ENCODE measurements at places on chromosomes 11 and 22.

DNA sequence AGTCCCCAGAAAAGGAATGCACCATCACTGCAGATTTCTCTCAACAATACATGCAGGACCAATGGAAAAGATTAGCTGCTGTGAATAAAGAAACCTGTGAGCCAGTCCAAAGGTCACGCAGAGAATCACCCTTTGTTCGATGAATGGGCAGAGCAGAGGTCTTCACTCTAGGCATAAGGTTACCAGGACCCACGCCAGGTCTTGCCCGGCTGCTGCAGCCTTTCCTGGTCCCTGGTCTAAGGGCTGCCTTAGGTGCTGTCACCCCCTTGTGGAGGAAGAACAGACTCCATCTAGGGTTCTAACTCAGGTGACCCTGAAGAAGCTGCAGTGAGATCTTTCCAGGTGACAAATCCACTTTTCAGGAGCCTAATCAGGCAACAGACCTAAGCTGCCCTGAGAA lies 29.0 kb upstream of the NAP1L4 start:
- peak; percentile 57 for DNase-seq

DNA sequence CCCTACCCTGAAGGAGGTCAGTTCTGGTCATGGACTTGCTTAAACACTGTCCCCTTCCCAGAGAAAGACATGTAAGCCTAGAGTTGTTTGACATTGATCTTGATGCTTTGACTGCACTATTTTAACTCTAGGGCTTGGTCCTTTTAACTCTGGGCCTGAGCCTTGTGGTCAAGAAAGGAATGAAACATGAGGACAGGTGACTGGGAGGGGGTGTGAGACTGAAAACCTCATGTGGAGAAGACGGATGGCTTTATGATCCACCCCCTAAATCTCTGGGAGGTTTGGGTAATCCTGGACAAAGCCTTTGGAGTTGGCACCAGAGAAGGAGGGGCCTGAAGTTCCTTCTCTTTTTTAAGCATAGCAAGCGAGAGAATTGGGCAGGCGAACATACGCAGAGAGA lies 17.5 kb downstream of the CHRDL2 start:
- DNase-seq, result no peak

- DNase-seq, result no peak
Measured at GRCh38 chr11:23403210-23404185, 543.2 kb upstream of the CCDC179 start.

- DNase-seq, result no peak
Measured at GRCh38 chr11:82786001-82786400, 52.3 kb upstream of the FAM181B start.

DNA sequence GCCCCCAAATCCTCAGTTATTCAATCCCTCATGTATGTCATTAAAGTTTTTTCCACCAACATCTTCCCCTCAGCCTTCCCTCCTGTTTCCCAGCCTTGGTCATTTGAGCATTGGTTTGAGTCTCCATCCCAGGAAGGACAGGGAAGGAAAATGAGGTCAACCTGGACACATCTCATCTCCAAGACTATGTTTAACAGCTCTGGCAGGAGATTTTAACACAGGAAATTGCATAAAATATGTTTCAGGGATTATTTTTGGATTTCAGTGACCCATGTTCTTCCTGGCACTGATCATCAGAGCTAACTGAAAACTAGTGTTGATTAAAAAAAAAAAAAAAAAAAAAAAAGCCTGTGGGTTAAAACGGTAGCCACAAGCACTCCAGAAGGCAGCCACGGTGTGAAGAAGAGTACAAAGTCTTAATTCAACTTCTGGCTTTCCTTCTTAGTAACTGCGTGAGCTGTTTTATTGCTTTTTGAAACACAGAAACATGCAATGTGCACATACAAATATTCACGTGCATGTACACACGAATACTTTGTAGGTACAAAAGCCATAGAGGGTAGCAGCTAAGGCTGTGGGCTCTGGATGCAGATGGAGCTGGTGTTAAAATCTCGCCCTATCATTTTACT lies 164.4 kb upstream of the DDI1 start:
- no peak for DNase-seq

DNA sequence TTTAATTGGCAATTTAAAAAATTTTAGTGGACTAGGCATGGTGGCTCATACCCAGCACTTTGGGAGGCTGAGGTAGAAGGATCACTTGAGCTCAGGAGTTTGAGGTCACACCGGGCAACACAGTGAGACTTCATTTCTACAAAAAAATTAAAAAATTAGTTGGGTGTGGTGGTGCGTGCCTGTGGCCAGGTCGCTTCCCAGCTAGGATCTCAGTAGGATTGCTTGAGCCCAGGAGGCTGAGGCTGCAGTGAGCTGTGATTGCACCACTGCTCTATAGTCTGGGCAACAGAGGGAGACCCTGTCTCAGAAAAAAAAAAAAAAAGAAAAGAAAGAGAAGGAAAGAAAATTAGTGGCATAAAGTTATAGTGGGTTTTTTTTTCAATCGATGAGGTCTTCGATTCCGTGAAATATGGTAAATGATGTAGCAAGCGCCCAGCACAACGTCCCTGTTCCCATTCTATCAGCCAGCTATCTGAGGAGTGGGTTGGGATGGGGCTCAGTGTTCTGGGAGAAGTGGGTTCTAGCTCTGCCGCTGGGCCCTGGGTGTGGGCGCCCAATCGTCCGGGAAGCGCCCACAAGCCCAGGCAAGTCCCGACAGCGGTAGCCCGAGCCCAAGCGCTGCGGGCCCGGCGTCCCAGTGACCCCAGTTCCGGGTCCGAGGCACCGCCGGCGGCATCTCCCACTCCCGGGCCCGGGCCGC lies 1.4 kb downstream of the FOSL1 start:
- DNase-seq, result peak; percentile 26

DNA sequence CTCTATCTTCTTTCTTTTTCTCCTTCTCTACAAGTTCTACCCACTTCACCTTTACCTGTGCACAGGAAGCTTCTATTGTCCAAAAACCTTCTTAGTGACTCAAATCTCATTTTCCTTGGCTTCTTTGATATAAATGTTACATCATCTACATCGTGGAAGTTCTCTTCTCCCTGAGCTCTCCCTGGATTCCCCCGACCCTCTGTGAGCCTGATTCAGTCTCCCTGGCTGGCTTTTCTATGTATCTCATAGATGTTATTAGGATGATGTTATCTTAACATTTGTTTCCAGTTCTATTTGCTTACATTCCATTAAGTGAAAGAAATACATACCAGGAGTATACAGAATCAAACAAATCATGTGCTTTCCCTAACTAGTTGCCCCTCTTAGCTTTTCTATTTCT lies 235.8 kb upstream of the PITPNB start:
- DNase-seq, result no peak

DNA sequence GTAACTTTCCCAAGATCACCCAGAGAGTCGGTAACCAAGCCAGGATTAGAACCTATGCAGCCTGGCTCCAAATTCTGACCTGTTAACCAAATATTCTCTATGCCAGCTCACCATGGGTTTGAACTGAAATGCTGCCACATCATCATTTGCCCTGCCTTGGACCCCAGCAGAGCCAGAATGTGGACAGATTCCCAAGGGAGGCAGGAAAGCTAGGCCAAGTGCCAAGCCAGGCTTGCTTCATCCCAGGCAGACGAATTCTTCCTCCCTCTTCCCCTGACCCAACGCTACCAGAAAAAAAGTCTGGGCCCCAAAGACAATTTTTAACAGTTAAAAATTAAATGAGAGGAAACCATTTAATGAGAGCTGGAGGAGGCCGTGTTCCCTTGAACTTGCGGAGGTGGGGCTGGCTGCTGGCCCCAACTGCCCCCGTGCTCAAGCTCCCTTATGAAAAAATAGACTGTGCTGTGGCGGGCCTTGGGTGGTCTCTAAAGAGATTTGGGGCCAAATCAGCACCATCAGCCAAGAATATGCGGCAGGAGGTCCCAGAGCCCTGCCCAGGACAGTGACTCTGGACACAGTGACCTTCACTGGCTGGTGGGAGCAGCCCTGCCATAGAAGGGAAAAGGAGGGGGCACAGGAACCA lies 184.1 kb upstream of the SYT13 start:
- DNase-seq, result no peak

- no peak for DNase-seq
Measured at GRCh38 chr22:36455571-36456463, 25.6 kb downstream of the TXN2 start.

DNA sequence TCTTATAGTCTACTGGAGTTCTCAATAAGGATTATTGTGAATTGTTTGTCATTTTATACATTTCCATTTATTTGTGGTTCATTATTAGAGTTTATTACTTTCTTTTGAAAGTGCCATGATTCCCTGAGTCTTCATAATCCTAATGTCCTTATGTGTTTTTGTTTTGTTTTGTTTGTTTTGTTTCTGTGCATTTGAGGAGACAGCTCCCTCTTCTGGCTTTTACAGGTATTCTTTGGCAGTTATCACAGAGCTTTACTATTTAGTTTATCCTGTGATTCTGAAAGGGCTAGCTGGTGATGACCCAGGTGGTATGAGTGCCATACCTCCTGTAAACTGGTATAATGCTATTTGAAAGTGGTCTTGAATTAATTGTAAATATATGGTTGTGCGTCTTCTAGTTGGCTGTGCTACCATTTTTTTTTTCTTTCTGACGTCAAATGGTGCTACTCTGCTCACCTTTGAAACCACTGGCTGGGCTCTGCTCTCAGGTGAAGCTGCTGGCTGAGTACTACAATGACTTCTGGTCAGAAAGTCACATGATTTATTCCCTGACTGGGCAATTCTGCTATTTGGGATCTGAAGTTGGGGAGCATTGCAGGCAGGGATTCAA lies 751.2 kb downstream of the JRKL start:
- DNase-seq, result peak; percentile 14

GRCh38 chr11:112797648-112798293 lies 163.4 kb upstream of the NCAM1 start:
- DNase-seq, result peak; percentile 5

- DNase-seq, result no peak
Measured at GRCh38 chr22:19354201-19354600, 62.7 kb upstream of the CLTCL1 start.

- peak; percentile 66 for DNase-seq
Measured at GRCh38 chr11:10856689-10857458, 979 bp downstream of the ZBED5 start.

GRCh38 chr22:19449422-19449767 lies 1.9 kb upstream of the C22orf39 start:
- no peak for DNase-seq

GRCh38 chr11:121968638-121969037 lies 147.4 kb downstream of the BLID start:
- no peak for DNase-seq

DNA sequence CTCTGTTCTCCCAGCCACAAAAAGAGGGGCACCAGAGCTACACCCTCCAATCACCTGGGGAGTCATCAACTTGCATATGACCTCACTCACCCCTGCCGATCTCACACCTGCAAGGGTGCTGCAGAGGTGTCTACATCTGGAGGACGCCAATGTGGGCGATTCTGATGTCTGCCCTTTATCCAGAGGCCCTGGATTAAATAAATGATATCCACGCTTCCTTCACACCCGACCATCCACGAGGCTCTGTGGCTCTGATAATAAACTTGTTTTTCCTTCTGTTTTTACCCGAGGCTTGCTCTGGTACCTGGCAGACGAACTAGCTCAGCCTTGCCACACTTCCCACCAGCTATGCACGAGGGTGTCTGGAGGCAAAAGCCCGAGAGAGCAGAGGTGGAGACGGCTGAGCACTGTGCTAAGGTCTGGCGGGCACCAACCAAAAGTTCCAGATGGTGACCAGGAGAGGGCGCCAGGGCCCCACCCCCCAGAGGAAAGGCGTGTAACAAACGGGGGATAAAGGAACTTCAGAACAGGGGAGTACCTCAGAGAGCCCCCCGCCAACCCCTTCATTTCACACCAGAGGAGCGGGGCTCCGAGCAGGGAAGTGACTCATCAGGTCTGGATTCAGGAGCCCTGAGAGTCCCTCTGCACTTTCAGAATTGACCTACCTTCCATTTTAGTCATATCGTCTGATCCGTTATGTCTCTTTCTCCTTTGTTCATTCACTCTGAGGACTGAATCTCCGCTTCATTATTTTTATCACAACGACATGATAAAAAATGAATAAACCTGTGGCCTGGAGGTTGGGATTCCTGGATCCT lies 13.5 kb downstream of the SCN3B start:
- DNase-seq, result peak; percentile 25

DNA sequence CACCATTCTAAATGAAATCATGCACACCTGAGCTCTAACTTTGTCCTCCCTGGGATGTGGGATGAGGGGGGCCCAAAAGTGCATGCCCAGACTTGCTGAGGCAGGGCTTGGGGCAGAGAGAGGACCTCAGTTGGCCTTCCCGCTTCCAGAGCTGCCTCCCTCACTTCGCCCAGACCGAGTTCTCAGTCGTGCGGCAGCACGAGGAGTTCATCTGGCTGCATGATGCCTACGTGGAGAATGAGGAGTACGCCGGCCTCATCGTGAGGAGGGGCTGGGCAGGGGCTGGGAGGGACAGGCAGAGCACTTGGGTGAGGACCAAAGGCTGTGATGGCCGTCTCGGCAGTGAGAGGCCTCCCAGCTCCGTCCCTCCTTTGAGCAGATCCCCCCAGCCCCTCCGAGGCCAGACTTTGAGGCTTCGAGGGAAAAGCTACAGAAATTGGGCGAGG lies 8.2 kb downstream of the CFL1 start:
- DNase-seq, result no peak

- no peak for DNase-seq
Measured at GRCh38 chr11:30281476-30282288, 41.2 kb upstream of the ARL14EP start.

GRCh38 chr11:134252346-134253187 lies 585 bp downstream of the THYN1 start:
- no peak for DNase-seq
